ENCODE measurements at places on chromosomes 7 and 10.
A peak's percentile ranks its signal among the peaks of the same experiment; 100 is the strongest.

DNA sequence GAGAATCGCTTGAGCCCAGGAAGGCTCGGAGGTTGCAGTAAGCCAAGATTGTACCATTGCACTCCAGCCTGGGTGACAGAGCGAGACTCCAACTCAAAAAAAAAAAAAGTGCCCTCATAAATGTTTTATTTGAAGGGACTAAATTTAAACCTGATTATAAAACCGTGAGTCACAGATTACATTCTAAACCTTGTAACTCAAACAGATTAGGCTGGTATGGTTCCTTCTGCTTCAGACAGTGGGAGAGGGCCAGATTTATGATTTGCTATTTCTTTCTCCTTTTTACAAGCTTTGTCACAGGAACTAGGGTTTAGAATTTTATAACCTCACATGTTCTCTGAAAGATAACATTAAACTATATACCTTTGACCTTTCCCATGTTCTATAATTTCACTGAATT, 801.2 kb upstream of the ZWINT start:
- DNase-seq = no peak

DNA sequence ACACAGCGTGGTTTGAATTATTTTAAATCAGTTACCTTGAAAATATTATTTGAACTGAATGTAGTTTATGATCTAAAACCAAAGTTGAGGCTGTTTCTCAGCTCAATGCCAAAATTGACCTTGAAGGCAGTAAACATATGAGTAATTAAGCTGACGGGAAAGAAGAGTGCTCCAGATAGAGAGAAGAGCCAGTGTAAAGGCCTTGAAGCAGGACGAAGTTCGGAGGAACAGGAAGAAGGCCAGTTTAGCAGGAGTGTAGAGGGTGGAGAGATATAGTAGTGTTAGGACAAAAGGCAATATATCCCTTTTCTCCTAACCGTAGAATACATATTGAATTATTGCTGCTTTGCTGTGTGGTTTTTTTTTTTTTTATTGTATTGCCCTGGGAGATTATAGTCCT, 63.2 kb downstream of the CYP51A1 start:
- DNase-seq = no peak

- DNase-seq = no peak
Observed at GRCh38 chr7:95611224-95611623, 14.9 kb upstream of the PDK4 start.

- DNase-seq = no peak
Observed at GRCh38 chr10:15225511-15225910, 57.0 kb upstream of the NMT2 start.

DNA sequence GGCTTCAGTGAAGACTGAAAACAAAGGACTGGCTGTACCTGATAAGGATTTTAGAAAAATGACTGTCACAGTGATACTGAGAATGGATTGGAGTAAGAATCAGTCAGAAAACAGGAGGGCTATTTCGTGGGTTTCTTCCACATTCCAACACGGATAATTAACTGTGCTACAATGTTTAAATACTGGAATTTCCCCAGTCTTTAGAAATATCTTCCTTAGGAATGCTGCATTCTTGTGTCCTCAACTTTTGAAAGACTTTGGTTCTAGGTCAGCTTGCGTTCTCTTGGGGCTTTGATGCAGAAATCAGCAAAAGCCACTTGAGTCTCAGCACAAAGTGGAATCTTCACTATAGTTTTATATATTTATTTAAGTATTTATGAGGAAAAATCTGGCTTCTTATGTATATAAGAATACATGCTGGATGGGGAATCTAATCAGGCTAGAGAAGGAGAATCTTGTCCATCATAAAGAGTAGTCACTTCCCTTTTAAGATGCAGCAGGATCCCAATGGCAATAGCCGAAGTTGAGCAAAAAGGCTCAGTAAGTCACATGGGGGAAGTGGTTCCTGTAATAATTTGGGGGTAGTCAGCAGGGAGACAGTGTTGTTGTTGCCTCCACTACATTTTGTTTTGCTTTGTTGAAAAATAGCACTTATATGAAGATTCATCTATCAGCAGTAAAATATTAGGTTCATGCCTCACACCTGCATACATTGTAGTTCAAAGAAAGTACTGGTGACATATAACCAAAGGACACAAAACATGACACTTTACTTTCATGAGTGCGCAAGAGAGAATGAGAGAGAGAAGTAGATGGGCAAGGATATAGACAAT, 86.0 kb downstream of the CH25H start:
- DNase-seq = no peak

DNA sequence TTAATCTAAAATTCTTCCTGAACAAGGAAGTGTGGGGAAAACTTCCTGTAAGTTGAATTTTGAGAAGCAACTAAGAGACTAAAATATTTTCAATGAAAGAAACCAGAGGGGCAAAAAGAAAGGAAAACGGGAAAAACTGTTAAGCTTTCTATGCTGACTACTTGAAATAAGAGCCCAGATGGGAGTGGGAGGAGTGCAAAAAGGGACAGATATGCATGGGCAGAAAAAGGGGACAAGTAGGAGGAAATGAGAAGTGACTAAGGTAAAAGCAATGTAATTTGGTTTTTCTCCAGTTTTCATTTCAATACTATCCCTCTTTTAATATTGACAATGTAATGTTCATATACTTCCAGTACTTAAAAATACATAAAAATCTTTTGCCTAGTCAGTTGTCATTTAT, 11.1 kb downstream of the OGA start:
- DNase-seq = no peak

- DNase-seq = no peak
Observed at GRCh38 chr10:128721963-128722445, 595.8 kb upstream of the MKI67 start.

DNA sequence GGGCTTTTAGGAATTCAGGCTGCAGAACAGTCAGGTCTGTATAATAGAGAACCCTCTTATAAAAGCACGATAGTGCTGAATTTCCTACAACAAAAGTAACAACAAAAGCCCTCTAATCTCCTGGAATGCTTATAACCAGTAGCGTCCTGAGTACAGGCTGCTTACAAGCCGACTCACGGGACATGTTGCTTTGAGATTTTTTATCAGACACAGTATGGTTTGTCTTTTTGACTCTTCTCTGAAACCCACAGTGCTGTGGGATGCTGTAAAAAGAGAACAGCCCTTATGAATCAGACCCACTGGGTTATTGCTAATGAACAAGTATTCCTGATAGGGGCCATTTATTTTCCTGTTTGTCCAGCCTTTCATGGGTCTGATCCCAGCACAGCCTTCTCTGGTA, 59.4 kb downstream of the PLPP4 start:
- no peak for DNase-seq

DNA sequence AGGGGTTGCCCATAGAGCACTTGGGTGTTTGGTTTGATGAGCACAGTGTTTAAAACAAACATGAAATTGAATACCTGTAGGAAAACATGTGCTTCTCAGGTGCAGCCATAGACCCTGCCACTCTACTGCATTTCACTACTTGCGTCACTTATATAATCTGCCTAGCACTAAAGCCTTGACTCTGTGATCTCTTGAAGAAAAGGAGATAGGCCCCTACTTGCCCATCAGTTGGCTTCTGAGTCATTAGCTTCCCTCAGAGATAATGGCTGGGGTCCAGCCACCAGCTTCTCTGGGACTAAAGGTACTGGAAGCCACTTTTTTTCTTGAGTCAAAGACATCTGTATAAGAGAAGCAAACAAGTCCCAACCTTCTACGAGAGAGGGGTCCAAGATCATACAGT, 45.9 kb upstream of the BTRC start:
- DNase-seq = no peak

GRCh38 chr7:158811461-158811860, 17.8 kb downstream of the ESYT2 start:
- DNase-seq = no peak

DNA sequence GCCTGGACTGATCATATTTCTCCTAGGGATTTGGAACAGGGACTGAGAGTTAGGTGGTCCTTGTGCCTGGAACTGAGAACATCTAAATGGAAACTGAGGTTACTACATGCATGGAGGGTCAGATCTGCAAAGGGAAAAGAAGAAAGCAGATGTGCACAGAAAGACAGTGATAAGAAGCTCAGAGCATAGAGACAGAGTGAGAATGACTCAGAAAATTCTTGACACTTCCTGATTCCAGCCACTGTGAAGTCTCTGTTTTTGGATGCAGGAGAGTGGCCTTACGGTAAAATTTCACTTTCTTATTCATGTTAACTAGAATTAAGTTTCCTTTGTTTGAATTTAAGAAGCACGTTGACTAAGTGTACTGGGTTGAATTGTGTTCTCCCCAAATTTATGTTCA, 241.7 kb downstream of the TMEM26 start:
- DNase-seq = no peak

GRCh38 chr7:31125171-31125570, 73.1 kb downstream of the ADCYAP1R1 start:
- DNase-seq = no peak

- DNase-seq = no peak
Observed at GRCh38 chr7:27164367-27165088, 809 bp downstream of the HOXA9 start.

- DNase-seq = peak; percentile 64
Observed at GRCh38 chr7:44065431-44066110, at the start of gene PGAM2. TSS of gene PGAM2 (minus strand) at chr7:44065567. CDS start at chr7:44065529, 38 bp downstream.

GRCh38 chr10:117441812-117442443, 66.7 kb upstream of the PDZD8 start:
- no peak for DNase-seq

DNA sequence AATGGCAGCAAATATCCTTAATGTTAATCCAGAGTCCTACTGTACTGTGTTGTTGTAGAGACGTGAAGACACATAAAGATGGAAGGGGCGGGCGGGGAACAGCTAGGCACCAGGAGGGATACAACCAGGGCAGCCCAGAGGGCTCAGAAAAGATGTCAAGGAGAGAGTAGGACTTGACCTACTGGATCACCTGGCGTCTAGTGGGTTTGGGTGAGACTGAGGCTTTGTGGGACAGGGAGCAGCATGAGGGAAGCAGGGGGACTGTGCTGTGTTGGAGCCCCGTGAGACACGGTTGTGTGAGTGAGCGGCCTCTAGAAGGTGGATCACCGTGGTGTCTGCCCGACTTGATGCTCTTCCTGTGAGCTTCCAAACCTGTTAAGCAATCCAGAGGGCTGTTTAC, 68.0 kb downstream of the PTPRE start:
- DNase-seq = no peak

- no peak for DNase-seq
Observed at GRCh38 chr10:121495719-121496118, 102.5 kb downstream of the FGFR2 start.

- no peak for DNase-seq
Observed at GRCh38 chr10:107740962-107741690, 576.6 kb upstream of the SORCS1 start.

DNA sequence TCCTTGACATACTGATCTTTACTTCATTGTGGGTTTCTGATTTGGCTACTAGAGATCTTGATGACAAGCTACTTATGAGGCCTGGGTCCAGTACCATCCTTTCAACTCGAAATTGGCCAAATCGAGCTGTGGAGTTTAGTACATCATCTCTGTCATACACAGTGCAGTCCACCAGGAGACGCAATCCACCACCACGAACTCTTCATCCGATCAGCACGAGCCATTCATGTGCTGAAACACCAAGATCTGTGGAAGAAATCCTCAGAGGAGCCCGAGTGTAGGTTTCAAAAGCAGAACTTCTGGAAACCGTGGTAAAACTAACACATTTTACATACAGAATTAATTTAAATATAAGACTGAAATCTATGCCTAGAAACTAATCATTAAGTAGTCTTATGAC, 14.2 kb downstream of the DNAJC9 start:
- DNase-seq = no peak

- DNase-seq = no peak
Observed at GRCh38 chr7:75818472-75818871, 4.9 kb upstream of the CCL24 start.

GRCh38 chr10:127679642-127680255, 57.2 kb upstream of the FOXI2 start:
- no peak for DNase-seq

DNA sequence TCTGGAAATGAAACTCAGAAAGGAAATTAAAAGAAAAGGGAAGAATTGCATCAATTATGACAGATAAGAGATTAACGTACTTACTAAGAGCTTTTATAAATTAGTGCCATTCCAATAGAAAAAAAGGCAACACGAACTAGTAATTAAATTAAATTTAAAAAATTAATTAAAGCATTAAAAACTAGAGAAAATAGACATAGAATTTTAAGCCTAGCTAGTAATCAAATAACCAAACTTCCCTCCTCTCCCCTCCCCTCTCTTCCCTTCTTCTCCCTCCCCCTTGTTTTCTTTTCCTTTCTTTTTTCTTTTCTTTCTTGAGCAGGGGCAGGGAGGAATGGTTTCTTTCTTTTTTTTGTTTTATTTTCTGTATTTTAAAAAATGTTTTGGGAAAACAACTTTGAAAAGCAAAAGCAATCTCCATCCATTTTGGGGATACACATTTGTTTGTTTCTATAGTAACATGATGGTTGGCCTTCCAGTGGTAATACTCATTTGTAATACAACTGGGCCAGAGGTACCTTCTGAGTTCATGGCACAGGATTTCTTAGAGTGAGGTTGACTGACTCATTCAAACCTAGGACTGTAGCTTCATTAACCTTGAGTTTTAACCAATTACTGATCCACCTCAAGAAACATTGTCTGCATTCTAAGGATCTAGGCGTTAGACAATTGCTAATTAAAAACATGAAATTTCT, 132.6 kb downstream of the ST7 start:
- DNase-seq = no peak

DNA sequence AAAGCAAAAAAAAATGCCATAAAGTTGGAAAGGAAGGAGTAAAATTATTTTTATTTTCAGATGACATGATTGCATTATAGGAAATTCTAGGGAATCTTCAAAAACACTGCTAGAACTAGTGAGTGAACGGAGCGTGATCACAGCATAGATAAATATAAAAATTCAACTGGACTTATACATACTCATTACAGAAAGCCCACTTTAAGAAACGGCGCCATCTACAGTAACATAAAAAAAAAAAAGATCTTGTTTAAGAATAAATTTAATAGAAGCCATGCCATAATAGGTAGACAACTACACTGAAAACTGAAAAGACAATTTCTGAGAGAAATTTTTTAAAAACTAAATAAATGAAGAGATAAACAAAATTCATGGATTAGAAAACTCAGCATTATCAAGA, 623.1 kb upstream of the MGMT start:
- no peak for DNase-seq

DNA sequence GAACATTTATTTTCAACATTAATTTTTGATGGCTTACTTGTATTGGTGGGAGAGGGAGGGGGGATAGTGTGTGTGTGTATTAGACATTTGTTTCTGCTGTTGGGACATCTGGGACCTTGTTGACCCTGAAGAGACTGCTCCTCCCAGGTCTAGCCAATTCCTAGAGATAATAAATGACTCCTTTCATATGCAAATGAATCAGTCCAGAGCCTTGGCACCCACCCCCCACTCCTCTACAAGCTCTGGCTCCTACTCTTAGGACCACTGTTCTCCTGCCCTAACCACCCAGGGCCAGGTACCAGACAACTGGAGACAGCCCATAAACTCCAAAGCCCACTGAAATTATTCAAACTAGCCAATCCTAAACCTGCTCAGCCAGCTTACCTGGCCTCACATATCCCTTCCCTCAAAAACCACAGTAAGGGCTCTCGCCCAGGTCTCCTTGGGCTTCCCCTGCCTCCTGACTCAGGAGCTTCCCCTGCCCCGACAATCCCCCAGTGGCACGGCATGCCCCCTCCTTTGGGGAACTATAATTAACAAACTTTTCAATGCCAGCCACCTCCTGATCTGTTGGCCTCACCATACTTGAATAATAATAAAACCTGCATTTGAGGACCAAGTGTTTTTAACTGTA, 233.3 kb downstream of the ELMO1 start:
- no peak for DNase-seq

GRCh38 chr10:131477457-131478121, 166.1 kb upstream of the TCERG1L start:
- no peak for DNase-seq

Measured in COR-L47 (cell line).